Vagina (tissue), 2 donors: ENCODE measurements at places on chromosomes 6 and 20.

DNA sequence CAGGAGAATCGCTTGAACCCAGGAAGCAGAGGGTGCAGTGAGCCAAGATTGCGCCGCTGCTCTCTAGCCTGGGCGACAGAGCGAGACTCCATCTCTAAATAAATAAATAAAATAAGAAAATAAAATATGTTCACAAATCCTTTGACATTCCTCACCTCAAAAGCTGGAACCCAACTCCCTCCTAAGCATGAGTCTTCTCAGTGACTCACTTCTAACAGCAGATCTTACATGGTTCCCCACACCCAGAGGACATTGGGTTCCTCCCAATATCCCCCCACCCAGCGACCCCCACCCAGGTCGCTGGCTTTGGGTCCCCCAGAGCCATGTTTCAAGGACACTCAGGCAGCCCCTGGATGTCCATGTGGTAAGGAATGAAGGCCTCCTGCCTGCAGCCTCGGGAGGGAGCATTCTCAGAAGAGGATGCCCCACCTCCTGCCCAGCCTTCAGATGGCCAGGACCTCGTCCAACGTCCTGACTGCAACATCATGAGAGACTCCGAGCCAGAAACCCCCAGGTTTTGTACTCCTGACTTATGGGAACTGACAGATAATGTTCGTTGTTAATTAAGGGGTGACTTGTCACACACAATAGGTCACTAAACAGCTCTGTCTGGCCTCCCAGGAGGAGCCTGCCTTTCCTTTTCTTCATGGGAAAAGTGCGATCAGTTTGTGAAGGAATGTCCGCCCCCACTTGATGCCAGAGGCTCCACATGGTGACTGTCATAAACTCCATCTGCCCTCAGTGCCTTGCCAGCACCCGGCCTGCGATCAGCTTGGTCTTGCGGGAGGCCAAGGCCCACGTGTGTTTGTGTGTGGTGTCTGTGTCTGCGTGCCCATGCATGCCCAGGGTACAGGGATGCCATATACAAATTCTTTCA, 10.1 kb upstream of the GMEB2 start:
- no peak for DNase-seq

- no peak for DNase-seq
Measured at GRCh38 chr6:15627821-15628220, 35.0 kb downstream of the DTNBP1 start.

GRCh38 chr20:32301719-32302506, 24.5 kb downstream of the KIF3B start:
- no peak for DNase-seq

DNA sequence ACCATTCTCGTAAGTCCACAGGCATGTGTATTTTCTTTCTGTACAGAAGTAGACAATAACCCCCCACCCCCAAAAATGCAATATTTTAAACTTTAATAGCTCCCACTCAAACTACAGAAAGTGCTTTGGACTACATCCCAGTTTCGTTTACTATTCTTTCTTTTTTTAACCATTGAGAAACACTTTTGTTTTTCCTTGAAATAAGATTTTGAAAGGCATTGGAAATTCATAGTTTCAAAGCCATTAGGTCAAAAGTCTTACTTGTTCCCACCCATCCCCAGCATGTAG, 140.0 kb downstream of the KIF16B start:
- DNase-seq, result no peak

DNA sequence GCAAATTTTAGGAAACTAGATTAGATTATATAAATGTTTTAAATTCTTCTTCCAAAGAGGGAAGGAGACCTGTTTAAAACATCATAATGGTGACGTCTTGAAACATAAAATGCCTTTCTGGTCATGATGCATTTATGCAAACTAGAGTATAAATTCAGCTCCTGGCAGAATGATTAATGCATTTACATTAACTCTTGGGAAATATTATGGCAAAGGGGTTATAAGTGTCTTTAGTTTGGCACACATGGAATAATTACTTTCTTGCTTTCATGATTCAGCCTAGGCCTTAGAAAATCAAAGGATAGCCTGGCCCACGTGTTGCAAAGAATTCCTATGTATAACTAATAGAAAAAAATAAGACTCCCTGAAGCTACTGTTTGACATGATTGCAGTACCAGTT, 639.2 kb downstream of the RFPL4B start:
- no peak for DNase-seq

DNA sequence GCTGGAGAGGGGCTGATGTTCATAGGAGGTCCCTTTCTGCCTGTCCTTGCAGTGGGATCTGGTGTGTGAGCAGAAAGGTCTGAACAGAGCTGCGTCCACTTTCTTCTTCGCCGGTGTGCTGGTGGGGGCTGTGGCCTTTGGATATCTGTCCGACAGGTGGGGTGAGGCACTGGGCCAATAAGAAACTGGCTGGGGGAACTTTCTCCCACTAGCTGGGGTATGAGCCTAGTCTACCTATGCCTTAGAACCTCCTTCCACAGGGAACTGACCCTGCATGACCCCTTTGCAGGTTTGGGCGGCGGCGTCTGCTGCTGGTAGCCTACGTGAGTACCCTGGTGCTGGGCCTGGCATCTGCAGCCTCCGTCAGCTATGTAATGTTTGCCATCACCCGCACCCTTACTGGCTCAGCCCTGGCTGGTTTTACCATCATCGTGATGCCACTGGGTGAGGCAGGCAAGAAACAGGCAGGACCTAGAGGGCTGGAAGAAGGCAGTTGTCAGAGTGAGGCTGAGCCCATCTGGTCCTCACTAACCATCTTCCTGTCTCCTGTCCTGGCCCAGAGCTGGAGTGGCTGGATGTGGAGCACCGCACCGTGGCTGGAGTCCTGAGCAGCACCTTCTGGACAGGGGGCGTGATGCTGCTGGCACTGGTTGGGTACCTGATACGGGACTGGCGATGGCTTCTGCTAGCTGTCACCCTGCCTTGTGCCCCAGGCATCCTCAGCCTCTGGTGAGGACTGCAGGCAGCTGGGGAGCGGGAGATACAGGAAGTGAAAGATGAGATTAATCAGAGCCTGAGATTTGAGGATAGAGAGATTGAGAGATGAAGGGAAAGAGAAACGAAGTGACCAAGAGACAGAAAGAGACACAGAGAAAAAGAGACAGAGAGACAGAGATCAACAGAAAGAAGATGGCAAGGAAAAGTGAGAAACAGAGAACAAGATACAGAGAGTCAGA, 1.6 kb downstream of the SLC22A7 start:
- DNase-seq, result peak; percentile 60

DNA sequence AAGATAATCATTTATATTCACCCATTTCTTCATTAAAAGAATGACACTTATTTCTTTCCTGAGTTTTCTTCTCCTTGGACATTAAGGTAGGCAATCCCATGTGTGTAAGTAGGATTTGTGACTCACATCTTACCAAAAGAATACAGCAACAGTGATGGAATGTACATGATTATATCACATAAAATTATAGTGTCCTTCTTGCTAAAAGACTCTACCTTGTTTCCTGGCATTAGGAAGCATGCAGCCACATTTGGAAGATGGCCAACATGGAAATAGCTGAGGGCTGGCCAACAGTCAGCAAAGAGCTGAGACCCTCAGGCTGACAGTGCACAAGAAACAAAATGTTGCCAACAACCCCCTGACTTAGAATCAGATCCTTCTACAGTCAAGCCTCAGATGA, 327.9 kb upstream of the MARCKS start:
- no peak for DNase-seq

DNA sequence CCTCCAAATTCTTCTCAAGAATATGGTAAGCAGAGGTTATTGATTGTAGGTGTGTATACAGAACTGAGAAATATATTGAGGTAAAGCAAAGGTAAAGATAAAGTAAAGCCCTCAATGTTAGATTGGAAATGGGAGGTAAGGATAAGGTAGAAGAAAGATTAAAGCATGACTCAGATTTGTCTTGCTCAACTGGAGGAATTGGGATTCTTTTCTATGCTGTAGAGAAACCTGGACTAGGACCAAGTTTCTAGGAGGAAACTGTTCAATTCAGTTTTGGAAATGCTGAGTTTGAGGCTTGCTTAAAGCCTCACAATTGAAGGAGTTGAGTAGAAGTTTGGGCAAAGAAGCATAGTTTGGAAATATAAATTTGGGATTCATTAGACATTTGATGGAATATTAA, 634.0 kb upstream of the PTCHD4 start:
- no peak for DNase-seq

DNA sequence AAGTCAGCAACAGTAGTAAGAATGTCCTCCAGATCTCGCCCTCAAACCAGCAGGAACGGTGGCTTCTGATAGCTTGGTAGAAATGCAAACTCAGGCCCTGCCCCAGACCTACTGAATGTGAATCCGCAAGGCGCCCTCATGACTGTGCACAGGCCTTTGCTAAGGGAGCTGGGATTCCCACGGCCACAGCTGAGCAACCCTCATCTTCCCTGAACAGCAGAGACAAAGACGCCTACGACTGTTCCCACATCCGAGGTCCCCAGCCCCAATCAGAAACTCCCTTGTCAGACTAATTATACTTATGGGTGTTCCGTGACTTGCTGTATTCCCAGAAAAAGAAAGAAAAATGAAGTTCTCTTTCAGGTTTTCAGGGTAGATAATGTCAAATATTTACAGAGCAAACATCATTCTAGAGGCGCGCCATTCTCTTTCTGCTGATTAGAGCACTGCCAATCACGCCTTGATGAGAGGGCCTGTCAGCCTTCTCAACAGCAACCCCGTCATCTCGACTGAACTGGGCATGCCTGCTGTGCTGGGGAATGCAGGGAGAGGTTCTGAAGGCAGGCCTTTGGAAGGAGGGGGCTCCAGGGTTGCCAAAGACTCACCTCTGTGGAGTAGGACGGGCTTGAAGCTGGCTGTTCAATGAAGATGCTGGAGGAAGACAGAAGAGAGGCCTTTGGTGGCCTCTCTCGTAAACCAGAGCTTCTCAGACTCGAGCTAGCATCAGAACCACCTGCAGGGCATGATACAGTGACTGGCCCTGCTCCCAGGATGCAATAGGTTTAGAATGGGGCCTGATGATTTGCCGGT, 79.9 kb downstream of the ZNF217 start:
- DNase-seq, result no peak

DNA sequence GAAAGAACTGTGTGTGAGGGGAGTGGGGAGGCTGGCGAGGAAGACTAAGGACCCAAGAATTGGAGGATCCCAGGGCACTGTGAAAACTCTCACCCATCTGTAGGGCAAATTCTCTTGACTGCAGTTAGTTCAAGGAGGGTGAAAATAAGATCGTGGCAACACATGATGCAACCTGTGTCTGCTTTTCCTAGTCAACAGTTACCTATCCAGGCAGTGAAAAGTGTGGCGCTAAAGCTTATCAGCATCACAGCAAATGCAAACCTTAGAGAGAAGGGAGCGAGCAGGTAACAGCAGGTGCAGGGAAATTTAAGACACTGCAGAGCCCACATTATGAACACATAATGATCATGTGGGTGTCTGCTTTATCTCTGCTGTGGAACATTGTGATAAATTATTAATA, 97.7 kb upstream of the SGK1 start:
- DNase-seq, result no peak
